Gastroesophageal sphincter (tissue), 4 donors: ENCODE measurements at places on chromosomes 2 and 18. TPM values are rescaled to one million over a fixed set of nuclear protein-coding genes. Genes with fewer than 3 reads are reported as not detected.

DNA sequence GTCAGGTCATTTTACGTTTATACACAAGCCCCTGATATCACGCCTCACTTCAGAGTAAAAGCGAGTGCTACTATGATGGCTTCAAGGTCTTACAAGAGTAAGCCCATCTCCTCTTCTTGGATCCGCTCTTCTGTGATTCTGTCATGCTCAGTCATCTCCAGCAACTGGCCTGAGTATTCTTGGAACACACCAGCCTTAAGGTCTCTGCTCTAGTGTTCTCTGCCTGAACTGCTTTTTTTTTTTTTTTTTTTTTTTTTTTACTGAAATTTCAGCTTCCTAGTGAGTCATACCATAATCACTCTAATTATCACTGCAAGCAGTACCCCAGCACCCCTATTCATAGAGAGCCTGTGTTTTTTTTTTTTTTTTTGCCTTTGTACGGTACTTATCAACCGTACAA is 1228.9 kb downstream of the CNTNAP5 start:
- ATAC-seq = no peak

DNA sequence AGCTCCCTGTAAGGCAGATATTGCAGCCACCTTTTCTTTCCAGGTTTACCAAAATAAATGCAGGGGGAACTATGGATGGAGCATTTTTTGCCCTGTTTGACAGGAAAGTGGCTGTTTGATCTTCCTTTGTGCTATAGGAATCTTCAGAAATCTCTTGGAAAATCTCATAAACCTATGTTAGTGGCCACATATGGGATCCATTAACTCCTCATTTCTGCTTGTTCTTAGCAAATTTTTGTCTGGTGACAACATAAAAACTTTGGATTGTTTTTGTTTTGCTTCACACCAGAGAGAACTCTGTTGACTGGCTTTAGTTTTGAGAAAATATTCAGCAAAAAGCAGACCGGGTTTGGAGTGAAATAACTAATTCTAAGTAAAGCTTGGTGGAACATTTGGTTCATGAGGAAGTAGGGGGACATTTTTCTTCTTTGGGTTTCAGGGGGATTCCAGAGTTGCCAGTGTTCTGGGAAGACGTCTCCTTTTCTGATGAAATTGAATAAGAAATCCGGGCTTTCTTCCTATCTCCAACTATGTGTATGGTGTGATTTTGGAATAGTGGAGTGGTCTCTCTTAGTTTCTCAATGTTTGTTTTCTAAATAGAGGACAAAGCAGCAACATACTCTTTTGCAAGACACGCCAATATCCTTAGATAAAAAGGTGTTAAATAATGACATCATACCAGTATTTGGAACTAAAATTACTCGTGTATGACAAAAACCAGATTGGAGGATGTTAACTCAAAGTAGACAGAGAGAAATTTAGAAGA is 174.4 kb downstream of the ICOS start:
- no peak for ATAC-seq

GRCh38 chr2:239002954-239003623 is 155.2 kb downstream of the TWIST2 start:
- ATAC-seq = peak; percentile 29

DNA sequence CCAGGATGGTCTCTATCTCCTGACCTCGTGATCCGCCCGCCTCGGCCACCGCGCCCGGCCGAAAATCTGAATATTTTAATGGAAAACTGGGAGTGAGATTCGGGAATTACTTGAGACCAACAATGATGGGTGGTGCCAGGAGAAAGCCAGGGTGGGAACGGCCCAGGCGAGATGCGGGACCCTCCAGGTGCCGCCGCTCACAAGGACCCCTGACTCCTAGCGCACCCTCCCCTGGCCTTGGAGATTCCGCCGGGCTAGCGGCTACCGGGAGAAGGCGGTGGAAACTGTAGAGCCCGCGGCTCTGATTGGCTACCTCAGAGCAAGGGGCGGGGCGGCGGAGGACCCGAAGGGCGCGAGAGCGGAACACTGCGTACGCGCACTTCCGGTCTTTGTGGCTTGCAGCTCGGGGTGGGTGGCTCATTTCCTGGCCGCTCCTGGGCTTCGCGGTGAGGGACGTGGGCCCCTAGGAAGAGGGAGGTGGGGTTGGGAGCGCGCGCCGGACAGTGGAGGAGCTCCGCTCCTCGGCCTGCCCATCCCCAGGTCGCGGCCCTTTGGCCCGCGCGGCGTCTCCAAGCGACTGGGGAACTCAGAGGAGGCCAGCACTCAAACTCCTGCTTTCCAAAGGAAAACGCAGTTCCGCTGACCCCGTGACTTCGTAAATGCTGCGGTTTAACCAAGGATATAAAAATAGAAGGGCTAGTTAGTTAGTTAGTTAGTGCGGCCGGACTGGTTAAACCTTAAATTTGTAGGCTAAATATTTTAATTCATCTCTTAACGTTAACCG is at the start of gene ZNF397:
Gene ZNF397 (plus strand): TSS at position 371 of the 784 bp plus-strand sequence. CDS start 1,437 bp downstream, outside the sequence.
- ATAC-seq = peak; percentile 100

DNA sequence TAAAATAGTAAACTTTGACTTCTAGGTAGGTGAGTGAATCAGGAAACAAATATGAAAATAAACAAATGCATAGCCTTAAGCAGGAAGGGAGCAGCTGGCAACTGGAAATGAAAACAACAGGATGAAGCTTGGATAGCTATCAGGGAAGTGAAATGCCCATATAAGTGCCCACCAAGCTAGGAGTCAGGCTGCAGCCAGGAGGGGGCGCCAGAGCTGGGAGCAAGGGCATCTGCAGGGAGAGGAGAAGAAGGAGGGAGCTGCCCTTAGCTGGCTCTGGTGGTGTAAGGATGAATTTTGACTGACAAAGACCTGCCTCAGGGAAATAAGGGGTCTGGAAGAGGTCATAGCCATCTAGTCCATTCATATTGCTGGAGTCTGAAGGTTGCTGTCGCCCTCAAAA is 298.3 kb downstream of the TDRD15 start:
- ATAC-seq = no peak

- no peak for ATAC-seq
Measured at GRCh38 chr18:79583984-79584401, 95.6 kb upstream of the CTDP1 start.

- no peak for ATAC-seq
Measured at GRCh38 chr2:15287447-15288184, 273.5 kb downstream of the NBAS start.

DNA sequence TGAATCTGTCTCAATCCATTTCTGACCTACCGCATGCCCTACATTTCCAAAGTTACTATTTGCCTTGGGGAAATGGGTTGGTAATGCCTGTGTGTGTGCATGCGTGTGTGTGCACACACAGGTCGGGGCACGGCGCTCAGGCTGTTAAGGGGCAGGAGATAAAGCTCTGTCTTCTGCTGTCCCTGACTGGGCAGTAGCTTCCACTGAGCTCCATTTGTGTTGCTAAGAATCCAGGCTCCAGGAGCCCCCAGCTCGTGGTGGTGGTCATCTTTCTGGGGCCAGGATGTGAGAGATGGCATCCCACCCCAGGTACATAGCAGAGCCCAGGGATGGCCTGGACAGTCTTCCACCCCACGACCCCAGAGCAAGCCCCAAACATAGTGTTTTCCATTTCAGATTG is 66.7 kb upstream of the HS6ST1 start:
- no peak for ATAC-seq

DNA sequence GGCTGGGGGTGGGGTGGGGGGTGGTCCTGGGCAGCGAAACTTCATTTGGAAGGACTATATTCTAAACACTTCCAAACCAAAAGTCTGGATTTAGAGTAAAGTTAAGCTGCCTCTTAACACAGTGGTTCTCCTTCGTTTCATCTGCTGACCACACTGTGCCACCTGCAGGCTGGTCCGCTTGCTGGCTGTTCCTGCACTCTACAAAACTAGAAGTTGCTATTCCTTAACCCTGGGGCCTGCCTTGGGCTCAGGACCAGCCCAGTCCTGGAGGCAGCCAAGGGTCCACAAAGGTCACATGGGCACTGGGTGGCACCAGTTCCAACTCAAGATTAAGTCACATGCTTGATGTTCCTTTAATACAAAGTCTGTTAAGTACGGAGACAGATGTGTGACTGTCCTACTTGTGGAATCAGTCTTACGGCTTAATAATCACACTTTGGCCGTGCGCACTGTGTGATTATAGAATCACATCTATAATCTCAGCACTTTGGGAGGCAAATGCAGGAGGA is 195.4 kb downstream of the FAM210A start:
- ATAC-seq = peak; percentile 81

DNA sequence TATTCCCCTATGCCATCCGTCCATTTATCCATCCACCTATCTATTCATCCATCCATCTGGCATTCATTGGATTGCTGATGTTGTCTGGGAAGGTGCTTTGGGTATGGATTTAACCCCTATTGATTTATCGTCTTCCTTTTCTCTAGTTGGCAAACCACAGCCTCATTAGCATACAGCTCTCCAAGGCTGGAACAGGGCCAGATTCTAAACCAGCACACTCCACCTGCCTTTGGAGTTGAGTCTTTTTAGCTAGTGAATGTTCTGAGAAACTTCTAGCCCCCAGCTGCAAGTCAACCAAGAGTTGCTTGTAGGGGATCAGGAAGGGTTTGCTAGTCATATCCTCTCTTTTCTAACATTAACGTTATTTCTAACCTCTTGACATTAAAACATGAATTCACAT is 90.7 kb downstream of the NRP2 start:
- no peak for ATAC-seq

GRCh38 chr2:165369131-165369897 is 100.2 kb upstream of the CSRNP3 start:
- no peak for ATAC-seq

GRCh38 chr2:64837116-64837731 is 152.0 kb upstream of the SLC1A4 start:
- ATAC-seq = no peak

GRCh38 chr2:207868855-207869596 is 99.3 kb upstream of the FZD5 start:
- ATAC-seq = no peak

- ATAC-seq = no peak
Measured at GRCh38 chr2:136208682-136209420, 90.9 kb upstream of the CXCR4 start.

DNA sequence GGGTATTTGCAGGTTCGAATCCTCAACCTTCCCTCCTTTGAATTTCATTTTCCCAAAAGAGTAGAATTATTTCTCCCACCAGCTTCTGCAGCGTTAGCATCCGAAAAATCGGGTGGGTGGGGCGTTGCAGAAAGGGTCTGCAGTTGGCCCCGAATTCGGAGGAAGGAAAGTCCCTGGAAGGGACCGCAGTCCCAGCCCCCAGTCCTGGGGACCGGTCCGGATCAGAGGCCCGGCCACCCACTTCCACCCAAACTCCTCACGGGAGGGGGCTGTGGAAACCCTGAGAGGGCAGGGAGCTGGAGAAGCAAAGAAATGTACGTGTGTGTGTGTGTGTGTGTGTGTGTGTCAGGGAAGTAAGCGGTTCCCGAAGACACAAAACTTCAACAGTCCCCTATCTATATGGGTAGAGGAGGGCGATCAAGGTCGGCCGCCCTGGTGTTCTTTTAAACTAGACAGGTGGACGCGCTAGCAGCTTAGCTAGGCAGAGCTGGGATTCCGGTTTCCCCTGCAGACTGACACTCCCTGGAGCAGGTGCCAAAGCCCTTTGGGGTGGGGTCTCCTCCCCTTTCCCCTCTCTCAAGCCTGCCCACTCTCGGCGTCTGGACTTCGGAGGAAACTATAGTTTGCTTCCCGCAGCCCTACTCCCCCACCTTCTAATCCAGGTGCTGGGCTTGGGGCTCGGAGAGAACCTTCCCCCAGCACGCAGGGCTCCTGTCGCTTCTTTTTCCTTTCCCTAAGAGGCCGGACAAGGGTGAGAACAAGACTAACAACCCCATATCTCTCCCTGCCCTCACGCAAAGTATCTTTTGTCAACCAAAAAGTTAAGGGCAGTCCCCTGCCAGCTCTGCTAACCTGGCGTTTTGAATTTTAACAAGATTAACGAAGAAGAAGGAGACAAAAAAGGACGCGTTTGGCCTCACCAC is 4.8 kb upstream of the ONECUT2 start:
- ATAC-seq = no peak

DNA sequence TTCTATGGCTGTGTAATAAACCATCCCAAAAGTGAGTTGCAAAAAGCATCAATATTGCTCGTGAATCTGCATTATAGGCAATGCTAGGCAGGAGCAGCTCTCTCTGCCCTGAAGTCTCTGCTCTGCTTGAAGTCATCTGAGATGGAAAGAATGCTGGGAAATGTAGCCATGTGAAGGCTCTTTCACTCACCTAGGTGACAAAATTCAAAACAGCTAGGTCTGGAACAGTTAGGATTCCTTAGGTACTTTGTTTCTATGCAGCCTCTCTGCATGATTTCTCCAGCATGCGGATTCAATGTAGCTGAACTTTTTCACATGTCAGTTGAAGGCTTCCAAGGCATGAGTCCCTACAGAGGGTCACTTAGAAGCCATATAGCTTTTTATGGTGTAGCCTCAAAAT is 1383.7 kb downstream of the LRP1B start:
- no peak for ATAC-seq

DNA sequence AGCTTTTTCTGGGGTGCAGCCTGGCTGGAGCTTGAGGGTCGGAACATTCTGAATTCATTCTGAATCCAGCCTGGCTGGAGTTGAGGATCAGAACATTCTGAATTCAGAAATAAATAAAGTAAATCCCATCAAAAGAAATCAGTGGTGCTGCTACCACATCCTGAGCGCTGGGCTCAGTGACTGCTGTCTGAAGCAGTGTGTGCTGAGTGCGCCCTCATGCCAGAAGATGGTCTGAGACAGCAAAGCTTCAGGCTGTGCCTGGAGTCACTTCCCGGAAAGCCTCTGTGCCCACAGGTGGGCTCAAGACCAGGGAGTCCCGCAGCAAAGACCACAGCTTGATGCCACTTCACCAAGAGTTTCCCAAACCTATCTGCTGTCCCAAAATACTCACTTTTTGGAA is 187.9 kb downstream of the VAPA start:
- ATAC-seq = no peak

DNA sequence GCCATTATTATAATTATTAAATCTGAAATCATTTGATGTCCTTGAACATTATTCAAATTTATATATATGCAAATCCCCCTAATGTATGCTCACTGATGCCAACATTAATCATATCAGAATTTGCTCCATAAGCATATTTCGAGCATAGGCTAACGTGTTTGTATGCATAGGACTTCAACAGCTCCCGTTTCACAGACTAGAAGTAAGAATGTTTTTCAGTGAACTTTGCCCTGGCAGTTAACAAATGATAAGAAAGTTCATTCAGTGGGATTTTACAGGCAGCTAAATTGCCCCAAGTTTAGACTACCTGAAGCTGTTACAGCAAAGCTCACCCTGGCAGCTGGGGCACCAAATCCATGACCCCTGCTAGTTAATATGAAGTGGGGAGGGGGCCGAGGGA is 272.0 kb downstream of the LNPK start:
- ATAC-seq = no peak

DCTN1 gene
- 195 TPM for total RNA-seq

ENOSF1 gene
- total RNA-seq = 20.0 TPM

ANKAR gene
- total RNA-seq = 15.9 TPM

ING5 gene
- total RNA-seq = 46.7 TPM

RIT2 gene
- not detected for total RNA-seq

OXER1 gene
- total RNA-seq = 0.37 TPM

MSGN1 gene
- not detected for total RNA-seq
